ENCODE measurements at places on chromosomes 3 and 15.

GRCh38 chr3:61926923-61927322, 365.6 kb downstream of the PTPRG start:
- peak; percentile 55 for DNase-seq

DNA sequence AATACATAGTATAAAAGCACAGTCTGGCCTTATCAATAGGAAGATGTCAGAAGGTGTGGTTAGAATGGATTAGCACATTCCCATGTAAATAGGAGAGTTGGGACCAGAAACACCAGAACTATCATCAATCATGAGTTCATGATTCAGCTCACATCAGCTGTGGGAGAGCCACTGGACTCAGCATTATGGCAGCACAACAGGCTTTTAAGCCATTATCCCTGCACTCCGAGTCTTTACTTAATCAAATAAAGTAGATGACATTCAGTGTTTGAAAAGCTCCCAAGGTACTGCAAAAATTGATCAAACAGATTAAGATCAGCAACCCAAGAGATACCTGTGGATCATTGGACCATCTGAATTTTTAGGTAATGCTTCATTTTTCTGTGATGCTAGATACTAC, 24.7 kb downstream of the PARP14 start:
- no peak for DNase-seq

DNA sequence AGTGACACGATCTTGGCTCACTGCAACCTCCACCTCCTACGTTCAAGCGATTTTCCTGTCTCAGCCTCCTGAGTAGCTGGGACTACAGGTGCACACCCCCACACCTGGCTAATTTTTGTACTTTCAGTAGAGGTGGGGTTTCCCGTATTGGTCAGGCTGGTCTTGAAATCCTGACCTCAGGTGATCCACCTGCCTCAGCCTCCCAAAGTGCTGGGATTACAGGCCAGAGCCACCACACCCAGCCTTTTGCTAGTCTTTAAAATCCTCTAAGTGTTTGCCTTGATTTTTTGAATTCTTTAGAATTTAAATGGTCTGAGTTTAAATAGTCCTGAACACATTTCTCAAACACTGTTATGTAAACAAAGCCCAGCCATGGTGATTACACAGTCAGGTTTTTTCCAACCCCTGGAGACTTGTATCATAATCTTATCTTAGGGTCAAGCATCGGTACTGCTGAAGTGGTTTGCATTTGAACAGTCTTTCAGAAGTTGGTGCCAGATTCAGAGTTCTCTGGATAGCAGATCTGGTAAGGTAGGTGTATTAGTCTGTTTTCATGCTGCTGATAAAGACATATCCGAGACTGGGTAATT, 28.2 kb upstream of the PIAS1 start:
- DNase-seq: no peak

DNA sequence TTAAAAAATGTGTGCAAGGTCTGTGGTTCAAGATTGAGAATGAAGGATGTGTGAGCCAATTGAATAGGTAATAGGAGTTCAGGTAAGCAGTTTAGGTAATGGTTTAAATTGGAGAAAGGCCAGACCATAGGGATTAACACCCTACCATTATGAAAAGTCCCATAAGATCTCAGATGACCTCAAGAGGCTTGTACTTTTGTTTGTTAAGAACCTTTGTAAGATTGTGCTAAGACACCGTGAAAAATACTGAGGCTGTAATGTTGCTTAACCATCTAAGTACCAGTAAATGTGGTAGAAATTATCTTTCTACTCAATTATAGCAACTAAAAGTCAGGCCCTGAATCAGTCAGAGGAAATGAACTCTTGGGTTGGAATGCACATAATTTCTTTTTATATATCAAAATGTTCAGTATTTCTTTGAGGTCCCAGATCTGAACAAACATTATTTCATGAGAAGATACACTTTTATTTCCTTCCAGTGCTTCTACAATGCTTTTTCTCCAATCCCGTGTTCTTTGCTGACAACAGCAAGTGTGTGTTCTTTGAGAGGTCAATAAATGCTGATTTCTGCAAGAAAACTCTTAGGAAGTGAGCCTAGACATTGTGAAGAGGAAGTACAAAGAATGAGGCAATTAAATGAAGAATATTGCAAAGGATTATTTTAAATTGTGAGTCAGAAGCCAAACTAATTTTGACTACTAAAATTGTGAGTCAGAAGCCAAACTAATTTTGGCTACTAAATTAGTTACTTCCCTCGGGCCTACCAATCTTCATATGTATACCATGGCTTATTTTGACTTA, 66.4 kb downstream of the TCF12 start:
- peak; percentile 72 for DNase-seq

DNA sequence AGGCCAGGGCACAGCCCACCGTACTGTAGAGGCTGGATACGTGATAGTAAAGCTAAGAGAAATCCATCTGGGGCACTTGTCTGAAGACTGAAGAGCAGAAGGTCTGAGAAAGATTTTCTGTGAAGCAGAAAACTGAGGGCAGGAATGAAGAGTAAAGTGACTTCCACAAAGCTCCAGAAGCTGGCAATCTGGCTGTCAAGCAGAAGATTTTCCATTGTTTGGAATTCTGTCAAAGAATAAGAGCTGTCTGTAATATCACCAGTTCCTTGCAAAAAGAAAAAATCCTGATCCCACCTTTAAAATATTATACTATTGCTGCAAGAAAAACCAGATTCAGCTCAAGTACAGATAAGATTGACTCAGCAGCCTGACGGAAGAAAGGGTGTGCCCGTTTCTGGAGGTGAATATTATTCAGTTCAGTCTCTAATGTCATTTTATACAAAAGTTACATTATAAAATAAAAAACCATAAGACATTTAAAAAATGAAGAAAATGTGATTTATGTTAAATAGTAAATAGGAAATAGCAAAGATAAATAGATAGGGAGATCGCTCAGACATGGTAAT, 550.4 kb upstream of the SGO1 start:
- no peak for DNase-seq

- DNase-seq: no peak
These were observed 17.3 kb downstream of the ZDHHC19 start for GRCh38 chr3:196193736-196194541.

DNA sequence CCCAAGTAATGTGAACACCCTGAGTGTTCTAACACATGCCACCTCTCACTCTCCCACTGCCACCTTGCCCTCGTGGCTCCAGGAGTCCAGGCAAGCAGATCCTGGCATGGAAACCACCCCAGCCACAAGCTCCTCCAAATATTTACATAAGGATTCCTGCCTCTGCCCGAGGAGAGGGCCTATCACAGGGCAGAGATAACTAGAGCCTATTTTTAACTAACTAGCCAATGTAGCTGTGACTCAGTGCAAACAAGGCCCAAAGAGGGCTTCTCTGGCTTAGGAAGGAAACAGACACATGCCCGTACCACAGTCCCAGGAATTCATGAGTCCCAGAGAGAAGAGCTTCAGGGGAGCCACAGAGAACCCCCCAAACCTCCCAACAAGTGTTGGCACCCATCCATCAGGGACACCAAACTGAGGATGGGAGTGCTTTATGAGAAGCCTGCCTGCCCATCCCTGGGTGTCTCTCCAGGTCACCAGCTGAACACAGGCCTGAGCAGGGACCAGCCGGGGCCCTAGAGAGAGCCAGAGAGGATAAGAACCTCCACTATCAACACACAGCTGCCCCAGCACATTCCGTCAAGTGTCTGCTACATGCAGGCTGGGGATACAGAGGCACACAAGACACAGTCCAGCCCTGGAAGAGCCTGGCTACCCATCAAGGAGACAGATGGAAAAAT, 9.2 kb downstream of the FYCO1 start:
- peak; percentile 75 for DNase-seq

GRCh38 chr3:125470671-125471070, 49.3 kb downstream of the SNX4 start:
- no peak for DNase-seq

- no peak for DNase-seq
These were observed 1.3 kb downstream of the FXR1 start for GRCh38 chr3:180913581-180914404.

GRCh38 chr3:100226712-100227429, 33.9 kb upstream of the TBC1D23 start:
- DNase-seq: peak; percentile 69

DNA sequence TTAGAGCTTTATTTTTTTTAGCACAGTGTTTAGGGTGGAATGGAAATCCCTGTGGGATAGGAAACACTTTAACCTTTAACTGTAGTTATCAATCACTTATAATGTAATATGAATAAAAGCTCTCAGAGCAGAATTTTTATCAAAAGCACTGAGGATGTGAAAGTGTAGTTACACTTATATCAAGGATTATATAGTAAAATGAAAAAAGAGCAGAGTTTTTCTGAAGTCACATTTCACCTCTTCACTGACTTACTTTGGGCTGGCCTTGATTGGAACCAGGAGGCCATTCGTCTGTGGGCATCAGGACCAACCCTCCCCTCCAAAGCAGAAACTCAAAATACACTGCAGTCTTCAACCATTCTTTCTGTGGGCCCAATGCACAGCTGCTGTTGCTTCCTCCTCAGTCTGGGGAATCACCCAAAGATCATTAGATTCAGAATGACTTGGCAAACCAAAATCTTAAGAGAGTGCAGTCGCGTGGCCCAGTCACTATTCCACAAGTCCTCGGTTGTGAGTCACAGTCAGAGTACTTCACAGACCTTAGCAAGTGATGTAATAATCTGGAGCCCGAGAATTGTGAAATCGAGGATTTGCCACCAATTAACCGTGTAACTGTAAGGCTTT, 132.6 kb upstream of the COL8A1 start:
- DNase-seq: peak; percentile 97

GRCh38 chr3:61638741-61639140, 77.4 kb downstream of the PTPRG start:
- peak; percentile 64 for DNase-seq

Data from HCEC 1CT (cell line).